IPS DF 19.7 (cell line): ENCODE measurements at places on chromosomes 7 and 10.

GRCh38 chr7:39633563-39634477 is 10.4 kb downstream of the RALA start:
- DNase-seq: no peak

GRCh38 chr7:93442478-93443224 is 131.9 kb downstream of the CALCR start:
- DNase-seq: no peak

- DNase-seq: no peak
Observed at GRCh38 chr10:104085801-104086400, at the start of gene COL17A1. TSS of gene COL17A1 (minus strand) at chr10:104085880. CDS start at chr10:104080673, 5,207 bp downstream.

DNA sequence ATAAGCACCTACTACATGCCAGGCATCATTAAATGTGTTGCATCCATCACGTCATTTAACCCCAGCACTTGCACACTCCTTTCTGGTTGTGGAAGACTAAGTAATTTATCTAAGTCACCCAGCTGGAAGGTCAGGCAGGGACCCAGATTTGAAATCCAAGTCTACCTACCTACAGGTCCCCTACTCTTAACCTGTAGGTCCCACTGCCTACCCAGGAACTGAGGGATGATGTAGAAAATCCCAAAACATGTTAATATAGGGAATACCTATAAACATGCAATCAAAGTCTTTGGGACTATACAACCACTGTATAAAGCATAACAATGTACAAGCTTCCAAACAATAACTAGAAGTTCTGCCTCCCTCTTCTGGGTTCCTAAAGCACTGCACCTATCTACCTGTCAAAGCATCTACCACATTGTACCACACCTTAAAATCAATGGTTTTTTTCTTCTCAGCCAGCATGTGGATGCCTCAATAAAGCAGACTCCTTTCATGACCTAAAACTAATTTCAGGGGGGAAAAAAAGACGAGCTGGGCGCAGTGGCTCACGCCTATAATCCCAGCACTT is 5.6 kb downstream of the IL6 start:
- no peak for DNase-seq

DNA sequence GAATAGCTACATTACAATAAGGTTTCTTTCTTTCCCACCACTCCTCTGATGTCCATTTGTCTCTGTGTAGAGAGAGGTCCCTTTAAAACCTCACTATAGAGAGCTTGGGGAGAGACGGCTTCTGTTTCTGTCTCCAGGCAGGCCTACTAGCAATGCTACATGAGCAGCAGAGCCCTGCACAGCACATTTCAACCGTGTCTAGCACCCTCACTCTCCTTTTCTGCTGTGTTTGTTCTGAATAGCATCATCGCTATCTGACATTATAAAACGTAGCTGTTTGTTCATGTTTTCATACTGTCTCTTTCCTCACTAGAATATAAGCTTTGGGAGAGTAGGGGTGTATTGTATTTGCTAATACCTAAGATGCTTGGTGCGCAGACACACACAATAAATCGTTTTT is 487.8 kb upstream of the DPP6 start:
- DNase-seq: no peak

- DNase-seq: no peak
Observed at GRCh38 chr7:39488467-39489393, 77.5 kb upstream of the YAE1 start.

- no peak for DNase-seq
Observed at GRCh38 chr7:106858618-106859532, 6.2 kb upstream of the PIK3CG start.

DNA sequence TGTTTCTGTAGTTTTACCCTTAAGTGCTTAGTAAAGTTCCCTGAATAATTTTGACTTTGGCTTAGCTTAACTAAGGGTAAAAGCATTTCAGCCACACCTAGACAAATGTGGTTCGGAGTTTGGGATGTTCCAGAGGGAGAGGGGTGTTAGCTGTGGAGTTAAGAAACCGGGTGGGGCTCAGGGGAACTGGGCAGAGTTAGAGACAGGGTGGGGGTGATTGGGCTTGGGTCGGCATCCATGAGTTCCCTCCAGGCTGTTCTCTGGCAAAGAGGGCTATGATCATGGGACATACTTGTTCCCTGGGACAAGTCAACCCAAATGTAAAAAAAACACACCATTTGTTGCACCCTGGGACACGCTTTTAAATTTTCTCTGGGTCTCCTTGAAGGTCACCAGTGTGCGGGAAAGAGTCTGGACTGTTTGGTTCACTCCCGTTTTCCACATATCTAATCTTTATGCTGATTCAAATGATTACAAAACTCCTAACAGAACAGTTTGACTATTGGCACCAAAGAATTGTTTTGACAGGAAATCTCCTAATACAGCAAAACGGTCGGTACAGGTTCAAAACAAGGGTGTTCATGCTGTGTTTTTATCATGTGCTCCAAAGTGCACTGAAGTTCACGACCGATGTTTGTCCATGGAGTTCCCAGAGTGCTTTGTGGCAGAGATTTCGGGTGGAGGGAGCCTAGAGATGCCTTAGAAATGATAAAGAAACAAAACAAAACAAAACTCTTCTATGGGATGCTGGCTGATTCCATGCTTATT is 56.5 kb downstream of the PLXDC2 start:
- DNase-seq: no peak

- DNase-seq: no peak
Observed at GRCh38 chr10:27626890-27627289, 118.7 kb downstream of the MKX start.

DNA sequence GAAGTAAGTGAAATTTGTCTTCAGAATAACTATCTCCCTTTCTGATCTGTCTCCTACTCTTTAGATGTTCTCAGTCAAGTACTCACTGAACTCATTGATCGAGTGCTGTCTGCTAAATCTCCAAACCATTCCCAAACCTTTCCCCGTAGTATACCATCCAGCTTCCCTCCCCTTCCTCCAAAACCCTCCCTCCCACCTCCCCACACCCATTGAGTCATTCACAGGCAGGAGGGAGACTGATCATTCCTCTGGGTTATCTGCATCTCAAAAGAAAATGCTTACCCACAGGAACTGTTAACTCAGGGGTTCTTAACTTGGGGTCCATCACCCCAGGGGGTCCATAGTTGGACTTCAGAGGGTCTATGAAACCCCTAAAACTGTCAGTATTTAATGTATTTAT is 37.4 kb downstream of the GOT1 start:
- DNase-seq: peak; percentile 68

- no peak for DNase-seq
Observed at GRCh38 chr7:23276947-23277346, 22.2 kb upstream of the MALSU1 start.

GRCh38 chr10:9877978-9878377 is 1139.7 kb upstream of the CELF2 start:
- DNase-seq: no peak

GRCh38 chr7:156780724-156781455 is 112.1 kb downstream of the LMBR1 start:
- DNase-seq: no peak

DNA sequence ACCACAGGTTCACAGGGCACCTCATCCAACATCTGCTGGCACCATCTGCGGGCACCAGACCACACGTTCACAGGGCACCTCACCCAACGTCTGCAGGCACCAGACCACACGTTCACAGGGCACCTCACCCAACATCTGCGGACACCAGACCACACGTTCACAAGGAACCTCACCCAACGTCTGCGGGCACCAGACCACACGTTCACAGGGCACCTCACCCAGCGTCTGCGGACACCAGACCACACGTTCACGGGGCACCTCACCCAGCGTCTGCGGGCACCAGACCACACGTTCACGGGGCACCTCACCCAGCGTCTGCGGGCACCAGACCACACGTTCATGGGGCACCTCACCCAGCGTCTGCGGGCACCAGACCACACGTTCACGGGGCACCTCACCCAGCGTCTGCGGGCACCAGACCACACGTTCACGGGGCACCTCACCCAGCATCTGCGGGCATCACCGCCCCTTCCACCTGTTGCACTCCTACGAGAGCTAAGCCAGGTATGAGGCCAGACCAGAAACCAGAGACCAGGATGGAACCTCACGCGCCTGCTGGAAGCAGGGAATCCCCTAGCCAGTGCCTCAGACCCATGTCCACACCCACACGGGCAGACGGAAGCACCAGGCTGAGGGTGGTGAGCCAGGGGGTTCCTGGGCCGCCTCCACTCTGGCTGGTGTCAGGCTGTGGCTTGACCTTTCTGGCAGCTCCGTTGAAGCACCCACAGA is 182.8 kb downstream of the MAD1L1 start:
- DNase-seq: no peak

DNA sequence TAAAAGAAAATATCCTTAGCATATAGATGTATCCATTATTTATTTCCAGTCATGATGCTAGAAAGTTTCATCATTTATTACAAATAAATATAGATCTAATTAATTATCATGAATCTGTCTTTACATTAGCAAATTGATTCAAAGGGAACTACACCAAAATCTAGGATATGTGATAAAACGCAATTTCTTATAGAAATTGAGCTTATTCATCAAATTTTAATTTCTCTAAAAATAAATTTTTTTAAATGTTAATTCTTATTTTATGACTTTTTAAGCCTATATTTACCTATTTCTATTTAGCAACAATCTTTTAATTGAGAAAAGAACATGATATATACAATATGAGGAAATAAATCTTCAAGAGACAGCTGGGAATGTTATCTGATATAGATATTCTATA is 34.0 kb upstream of the ING3 start:
- DNase-seq: no peak

- no peak for DNase-seq
Observed at GRCh38 chr10:120460776-120461175, 3.7 kb downstream of the PLPP4 start.

DNA sequence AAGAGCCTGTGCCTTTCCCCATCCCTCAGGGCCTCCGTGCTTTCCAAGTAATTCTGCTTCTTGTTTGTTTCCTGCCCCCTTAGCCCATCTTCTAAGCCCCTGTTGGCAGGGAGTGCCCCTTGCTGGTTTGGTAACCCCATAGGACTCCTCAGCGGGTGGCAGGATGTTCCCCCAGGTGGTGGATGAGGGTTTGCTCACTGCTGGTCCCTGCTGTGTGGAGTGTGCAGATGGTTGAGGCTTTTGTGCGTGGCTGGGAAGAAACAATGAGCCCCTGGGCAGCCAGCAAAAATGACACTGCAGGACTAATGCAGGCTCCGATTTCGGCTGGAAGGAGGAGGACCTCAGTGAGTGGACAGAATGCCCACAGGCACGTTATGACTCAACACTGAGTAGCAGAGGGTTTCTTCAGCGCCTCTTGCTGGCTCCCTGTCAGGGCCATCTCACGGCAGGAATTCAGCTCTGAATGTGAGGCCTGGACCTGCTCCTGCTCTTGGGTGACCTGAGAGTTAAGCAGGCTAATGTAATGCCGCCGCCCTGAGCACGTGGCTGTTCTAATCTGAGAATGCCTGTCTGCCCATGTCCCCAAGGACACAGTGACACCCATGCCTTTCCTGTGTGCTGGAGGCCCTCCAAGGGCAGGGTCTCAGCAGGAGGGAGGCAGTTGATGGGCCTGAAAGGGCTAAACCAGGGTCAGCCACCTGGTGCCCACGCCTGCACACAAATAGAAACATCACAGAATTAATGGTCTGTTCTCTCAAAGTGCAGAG is 16.6 kb downstream of the BAG3 start:
- no peak for DNase-seq

GRCh38 chr7:39948375-39948955 is 1.6 kb upstream of the CDK13 start:
- DNase-seq: no peak

GRCh38 chr10:17756557-17757217 is 4.7 kb downstream of the TMEM236 start:
- no peak for DNase-seq

GRCh38 chr10:6501931-6502330 is 78.1 kb downstream of the PRKCQ start:
- no peak for DNase-seq
